ENCODE measurements at places on chromosomes 13 and 19. TPM values are rescaled to one million over a fixed set of nuclear protein-coding genes. Genes with fewer than 3 reads are reported as not detected.

The LIN37 gene
- 9.2 TPM for total RNA-seq

The NKPD1 gene
- 0.04 TPM for total RNA-seq

DNA sequence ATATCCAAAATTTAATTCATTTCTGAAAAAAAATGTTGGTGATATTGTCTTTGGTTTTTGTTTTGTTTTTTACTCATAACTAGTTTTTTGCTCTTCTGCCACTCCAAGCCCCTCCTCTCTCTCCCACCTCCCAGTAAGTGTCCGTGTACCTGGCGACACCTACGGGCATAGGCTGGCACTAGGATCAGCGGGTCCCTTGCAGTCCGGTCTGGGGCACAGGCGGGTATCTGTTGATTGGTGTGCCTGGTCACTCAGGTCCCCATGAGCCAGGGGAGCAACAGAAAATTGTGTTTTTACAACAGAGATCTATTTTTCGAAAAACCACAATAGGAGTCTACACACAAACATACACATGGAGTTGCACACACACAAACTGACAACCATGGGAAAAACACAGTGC lies 104.8 kb downstream of the ZIC5 start:
- DNase-seq: no peak

DNA sequence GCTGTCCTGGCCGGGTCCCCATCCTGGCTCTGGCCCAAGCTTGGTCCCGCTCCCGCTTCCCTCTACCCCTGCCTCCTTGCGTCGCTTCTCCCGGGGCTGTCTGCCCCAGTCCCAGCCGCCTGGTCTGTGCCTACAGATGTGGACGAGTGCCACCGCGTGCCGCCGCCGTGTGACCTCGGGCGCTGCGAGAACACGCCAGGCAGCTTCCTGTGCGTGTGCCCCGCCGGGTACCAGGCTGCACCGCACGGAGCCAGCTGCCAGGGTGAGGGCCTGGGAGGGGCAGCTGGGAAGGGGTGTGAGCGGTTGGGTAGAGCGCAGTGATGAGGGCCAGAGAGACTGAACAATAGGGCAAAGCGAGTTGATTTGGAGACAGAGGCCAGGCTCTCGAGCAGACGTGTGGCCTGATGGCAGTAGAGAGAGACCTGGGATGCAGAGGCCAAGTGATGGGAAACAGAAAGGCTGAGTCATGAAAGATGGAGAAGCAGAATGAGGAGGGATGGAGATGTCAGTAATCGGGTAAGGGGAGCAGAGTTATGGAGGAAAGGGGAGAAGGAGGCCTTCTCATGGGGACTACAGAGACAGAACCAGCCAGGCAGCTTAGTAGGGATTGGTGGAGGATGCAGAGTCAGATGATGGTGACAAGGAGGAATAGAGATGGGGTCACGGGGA lies 9.4 kb downstream of the LTBP4 start:
- no peak for DNase-seq

Data from K562 (cell line).